ENCODE measurements at places on chromosomes 7 and 10. TPM values are rescaled to one million over a fixed set of nuclear protein-coding genes. Genes with fewer than 3 reads are reported as not detected.

ADD3 gene
- 3.8 TPM for total RNA-seq

ATOH7 gene
- total RNA-seq: 0.21 TPM

SPDYE18 gene
- 0.15 TPM for total RNA-seq

MEPCE gene
- total RNA-seq: 47.9 TPM

SHTN1 gene
- 26.4 TPM for total RNA-seq

Measured in A549 treated with dexamethasone at 1 μM for 4 hours (cell line).